ENCODE measurements at places on chromosomes 3 and 15.

DNA sequence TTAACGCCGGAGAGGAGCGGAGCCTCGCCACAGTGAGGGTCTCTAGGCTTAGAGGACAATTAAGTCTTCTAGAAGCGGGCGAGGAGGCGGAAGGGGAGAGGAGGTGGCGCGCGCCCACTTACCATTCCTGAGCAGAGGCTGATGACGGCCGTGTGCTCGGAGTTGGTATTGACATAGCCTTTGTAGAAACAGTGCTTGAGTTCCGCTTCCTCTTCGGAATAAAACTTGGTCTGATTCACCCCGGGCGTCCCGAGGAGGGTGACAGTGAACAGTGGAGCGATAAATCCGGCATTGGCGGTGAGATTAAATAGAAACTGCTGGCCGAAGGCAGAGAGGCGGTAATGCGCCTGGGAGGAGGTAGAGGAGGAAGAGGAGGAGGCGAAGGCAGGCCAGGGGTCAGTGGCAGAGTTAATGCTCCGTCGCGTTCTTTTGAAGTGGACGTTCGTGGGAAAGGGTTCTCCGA, 1.3 kb downstream of the ADAMTS9 start:
- no peak for DNase-seq

DNA sequence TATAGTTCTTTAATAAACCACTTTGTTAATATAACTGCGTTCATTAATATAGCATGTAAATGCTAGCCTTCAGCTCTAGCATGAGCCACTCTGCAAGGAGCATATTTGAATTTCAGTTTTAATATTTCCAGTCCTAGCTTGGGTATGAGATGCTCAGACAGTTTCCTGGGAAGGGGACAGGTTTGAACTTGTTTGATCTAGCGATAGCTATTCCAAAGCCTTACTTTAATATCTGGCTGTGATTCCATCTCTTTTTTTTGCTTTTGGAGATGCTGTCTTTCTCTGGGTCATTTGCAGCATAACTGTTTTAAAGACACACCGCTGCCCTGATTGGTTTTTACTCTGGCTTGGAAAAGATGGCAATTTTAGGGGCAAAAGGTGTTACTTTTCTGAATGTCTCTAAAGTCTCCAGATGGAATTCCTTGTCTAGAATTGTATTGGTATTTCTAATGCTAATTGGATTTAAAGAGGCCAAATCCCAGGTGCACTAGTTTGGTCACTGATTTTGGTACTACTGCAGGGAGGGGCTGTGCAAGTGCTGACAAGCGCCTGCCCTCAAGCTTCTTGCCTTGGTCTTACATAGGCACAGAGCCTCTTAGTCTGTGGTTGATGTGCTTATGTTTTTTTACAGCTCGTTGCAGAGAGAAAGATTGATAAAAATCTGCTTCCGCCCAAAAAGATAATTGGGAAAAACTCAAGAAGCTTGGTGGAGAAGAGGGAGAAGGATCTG, 2.8 kb downstream of the NISCH start:
- DNase-seq = no peak

- DNase-seq = no peak
These were observed 34.9 kb downstream of the MORF4L1 start for GRCh38 chr15:78907577-78907976.

GRCh38 chr3:70736009-70736408, 423.6 kb upstream of the MDFIC2 start:
- no peak for DNase-seq

DNA sequence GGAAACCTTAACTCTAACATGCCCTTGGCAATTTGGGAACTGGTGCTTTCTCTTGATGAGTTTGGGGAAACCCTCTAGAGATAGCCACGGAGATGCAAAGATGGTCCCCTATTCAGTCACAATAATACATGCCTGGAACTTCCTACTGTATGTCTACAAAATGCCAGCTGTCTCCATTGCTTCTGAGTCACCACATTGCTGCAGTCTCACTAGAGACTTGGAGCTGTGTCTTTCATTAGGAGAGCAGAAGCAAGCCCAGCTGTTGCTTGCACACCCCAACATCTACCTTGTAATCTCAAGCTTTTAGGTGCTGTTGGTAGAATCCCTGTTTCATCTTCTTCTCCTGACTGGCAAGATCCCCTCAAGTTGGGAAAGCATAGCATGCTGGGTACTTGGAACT, 261.0 kb downstream of the ADAMTSL3 start:
- DNase-seq = no peak

GRCh38 chr3:42055291-42055690, 35.9 kb upstream of the TRAK1 start:
- no peak for DNase-seq

- DNase-seq = no peak
These were observed 41.6 kb upstream of the LINGO1 start for GRCh38 chr15:77674327-77674726.

DNA sequence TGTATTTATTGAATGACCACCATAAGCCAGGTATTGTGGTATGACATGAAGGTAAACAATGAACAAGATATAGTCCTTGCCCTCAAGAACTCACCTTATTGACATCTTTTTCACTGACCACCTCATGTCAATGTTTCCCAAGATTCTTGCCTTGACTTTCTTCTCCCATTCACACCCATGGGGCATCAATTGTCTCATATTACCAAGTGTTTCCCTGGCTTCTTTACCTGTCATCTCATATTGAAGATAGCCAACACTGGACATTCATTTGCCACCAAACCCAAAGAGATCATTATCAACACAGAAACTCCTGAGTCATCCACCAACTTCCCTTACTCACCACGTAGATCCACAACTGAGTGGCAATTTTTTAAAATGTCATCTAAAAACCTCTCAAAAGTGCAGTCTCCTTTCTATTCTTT, 2.2 kb downstream of the EFHB start:
- no peak for DNase-seq

DNA sequence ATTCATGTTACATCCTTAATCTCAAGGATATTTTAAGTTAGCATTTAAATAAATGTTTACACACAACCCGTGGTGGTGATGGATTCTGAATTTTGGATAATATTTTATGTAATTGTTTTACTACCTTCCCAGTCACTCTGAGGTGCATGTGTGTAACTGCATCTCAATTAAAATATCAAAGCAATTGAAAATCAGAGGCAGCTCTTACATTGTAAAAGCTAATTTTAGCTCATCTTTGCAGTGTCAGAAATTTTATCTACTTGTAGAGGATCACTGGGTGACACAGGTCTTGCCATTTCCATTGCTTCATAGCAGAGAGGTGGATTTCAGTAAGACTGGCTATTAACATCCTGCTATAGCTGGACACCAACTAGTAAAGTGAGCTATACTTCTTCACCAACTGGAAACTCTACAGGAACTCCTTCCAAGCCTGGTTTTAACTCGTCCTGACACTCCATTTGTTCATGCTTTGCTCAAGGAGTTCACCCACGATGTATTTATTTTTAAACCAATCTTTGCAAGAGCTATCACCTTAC, 19.6 kb upstream of the MITF start:
- no peak for DNase-seq

DNA sequence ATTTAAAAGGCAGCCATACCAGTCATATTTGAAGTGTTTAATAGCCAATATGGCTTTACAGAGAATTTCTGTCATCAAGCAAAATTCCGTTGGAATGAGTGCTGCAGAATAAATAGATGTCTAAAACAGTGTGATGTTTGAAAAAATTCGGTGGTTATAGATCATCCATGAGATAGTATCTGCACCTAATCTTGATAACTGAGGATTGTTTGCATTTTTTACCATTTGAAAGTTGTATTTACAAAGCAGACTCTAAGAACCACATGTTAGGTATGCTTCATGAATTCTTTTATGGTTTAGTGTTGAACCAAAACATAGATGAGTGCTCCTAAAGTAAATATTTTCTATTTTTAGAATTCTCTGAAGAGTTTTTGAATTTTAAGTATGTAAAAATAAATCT, 476.1 kb downstream of the NAALADL2 start:
- no peak for DNase-seq

All from CMK (cell line).